ENCODE measurements at places on chromosomes 13 and 19. TPM values are rescaled to one million over a fixed set of nuclear protein-coding genes. Genes with fewer than 3 reads are reported as not detected.

LGALS7B gene
- not detected for total RNA-seq

DNA sequence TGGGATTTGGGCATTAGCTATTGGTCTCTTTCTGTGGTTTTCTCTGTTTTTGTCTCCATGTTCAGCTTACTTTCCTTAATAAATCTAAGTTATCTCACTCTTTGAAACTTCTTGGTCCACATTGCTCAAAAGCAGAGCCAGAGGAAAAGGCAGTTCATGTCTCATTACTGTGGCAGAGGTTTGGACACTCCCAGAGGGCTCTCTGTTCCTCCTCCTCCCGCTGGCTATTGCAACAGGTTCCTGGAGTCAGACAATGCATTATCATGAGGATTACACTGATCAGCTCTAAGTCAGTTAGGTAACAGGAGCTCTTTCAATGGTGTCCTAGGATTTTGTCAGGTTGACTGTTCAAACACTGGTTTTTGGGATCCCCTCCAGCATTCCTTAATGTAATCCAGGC, 298.8 kb downstream of the NDFIP2 start:
- H3K36me3 ChIP-seq = no peaks in the 10 kb centered on the region
- no peaks in the 10 kb centered on the region for H3K4me1 ChIP-seq
- peak; percentile 64 for DNase-seq
- no peaks in the 10 kb centered on the region for H3K27me3 ChIP-seq
- H3K27ac ChIP-seq = no peak overlapping the region

DNA sequence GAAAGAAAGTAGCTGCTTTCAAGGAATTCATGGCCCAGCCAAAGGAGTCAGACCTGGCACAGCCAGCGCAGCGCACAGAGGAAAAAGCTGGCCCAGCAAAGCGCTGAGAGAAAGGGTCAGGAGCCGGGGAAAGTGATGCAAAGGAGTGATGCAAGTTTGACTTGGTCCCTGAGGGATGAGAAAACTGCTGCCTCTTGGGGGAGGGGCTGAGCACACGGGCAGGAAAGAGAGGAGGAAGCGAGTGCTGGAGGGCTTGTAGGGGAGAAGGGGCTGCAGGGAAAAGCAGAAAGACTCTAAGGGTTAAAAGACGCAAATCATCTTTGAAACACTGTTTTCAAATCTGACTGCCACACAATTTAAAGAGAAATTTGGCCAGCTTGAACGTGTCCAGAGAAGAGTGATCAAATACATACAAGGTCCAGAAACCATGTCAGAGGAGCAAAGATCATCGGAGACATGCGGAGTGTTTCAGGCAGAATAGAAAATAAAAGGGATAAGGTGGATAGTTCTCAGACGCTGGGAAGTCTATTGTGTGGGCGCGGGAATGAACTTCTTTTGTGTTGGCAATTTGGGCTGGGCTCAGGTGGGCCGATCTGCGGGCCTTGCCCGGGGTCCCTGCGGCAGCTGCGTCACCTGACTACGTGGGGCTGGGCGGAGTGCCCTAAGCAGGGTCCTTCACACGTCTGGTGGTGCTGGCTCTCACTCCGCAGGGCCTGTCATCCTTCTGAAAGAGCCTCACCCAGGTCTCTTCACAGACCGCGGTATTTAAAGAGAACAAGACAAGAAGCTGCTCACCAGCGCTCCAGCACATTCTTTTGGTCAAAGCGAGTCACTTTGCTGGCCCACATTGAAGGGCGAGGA, 18.1 kb downstream of the N4BP2L1 start:
- H3K27ac ChIP-seq = no peak overlapping the region
- no peaks in the 10 kb centered on the region for H3K27me3 ChIP-seq
- H3K4me1 ChIP-seq = no peaks in the 10 kb centered on the region
- peaks cover 8% of the 10 kb centered on the region for H3K36me3 ChIP-seq
- DNase-seq = no peak

DNA sequence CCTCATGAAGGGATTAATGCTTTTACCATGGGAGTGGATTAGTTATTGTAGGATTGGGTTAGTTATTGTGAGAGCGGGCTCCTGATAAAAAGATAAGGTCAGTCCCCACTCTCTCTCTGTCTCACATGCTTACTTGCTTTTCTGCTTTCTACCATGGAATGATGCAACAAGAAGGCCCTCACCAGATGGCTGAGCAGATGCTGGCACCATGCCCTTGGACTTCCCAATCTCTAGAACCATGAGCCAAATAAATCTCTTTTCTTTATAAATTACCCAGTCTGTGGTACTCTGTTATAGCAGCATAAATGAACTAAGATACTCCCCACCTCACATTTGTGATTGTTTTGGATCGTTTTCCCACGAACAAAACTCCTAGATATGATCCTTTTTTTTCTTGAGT, 353.8 kb downstream of the DNAJC15 start:
- H3K27me3 ChIP-seq = no peaks in the 10 kb centered on the region
- no peaks in the 10 kb centered on the region for H3K36me3 ChIP-seq
- DNase-seq = no peak

DNA sequence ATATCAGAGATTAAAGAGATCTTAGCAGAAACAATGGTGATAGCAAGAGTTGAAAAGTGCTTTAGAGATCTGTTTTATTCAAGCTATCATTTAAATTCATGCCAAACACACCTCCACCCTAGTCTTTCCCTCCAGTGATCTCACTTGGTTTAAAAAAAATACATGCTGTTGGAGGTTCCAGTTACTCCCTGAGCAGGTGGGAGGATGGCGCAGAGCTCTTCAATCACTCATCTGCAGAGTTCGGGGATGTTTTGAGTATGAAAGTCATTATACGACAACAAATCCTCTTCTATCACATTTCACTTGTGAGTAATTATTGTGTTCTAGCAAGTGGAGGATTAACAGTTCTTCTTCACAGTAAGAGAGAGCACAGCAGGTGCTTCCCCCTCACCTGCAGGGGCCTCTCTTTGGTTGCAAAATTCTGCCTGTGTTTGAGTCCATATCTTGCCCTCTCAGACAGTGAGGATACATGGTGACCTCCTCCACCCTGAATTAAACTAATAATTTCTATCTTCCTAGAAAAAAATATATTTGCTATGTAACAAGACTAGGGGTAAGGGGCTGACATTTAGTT, 376.7 kb downstream of the LIG4 start:
- no peaks in the 10 kb centered on the region for H3K27me3 ChIP-seq
- no peaks in the 10 kb centered on the region for H3K36me3 ChIP-seq
- no peak for DNase-seq
- no peak overlapping the region for H3K4me3 ChIP-seq

Measured in ascending aorta (tissue), 2 donors.